H7 (cell line): ENCODE measurements at places on chromosomes 6 and 20.

GRCh38 chr20:4708856-4709255, 12.9 kb upstream of the PRND start:
- DNase-seq, result no peak

DNA sequence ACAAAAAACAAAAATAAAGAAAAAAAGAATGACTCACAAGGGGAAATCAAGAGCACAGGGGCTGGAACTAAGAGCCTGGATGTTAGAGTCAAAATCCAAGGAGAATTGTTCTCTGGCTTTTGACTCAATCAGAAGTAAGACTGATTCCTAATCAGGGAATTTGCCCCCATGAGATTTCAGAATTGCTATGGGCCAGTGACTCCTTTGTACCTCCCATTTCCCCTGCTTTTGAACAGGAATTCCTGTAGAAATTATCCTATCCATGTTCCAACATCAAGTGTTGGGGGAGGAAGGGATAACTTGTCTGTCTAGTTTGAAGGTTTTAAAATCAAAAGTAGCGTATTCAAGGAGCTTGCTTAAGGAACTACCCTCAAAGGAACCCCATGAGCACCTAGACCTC, 396.7 kb downstream of the CDC5L start:
- DNase-seq, result no peak

GRCh38 chr6:40398810-40399477, 188.2 kb downstream of the LRFN2 start:
- DNase-seq, result peak; percentile 73

DNA sequence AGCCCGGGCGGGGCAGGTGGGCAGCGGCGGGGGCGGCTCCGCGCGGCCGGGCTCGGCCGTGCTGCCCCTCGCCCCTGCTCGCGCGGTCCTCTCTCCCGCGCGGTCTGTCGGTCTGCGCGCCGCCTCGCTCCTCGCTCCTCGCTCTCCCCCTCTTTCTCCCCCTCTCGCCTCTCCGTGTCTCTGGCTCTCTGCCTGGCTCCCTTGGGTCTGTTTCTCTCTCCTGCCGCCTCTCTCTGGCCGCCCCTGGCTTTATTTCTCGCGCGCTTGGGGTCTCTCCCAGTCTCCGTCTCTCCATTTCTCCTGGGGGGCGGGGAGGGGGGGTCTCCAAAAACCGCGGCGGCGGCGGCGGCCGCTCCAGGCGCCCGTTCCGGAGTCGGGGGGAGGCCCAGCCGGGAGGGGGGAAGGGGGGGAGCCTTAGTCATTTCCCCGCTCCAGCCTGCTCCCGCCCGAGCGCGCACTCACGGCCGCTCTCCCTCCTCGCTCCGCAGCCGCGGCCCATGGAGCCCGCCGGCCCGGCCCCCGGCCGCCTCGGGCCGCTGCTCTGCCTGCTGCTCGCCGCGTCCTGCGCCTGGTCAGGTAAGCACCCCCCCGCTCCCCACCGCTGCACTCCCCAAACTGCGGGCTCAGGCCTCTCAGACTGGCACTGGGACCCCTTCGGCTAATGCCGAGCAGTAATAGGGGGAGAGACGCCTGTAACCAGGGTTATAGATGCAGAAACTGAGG, at the start of gene SIRPA:
Gene SIRPA, plus strand, starts transcription at position 457 of the 723 bp plus-strand sequence. Its CDS starts 41 bp downstream, at position 498.
- peak; percentile 92 for DNase-seq

- no peak for DNase-seq
These were observed 6.1 kb upstream of the DEF6 start for GRCh38 chr6:35291491-35291890.

- no peak for DNase-seq
These were observed 106.6 kb downstream of the VEGFA start for GRCh38 chr6:43876602-43877001.

GRCh38 chr6:64777941-64778785, 928.9 kb downstream of the EYS start:
- no peak for DNase-seq

DNA sequence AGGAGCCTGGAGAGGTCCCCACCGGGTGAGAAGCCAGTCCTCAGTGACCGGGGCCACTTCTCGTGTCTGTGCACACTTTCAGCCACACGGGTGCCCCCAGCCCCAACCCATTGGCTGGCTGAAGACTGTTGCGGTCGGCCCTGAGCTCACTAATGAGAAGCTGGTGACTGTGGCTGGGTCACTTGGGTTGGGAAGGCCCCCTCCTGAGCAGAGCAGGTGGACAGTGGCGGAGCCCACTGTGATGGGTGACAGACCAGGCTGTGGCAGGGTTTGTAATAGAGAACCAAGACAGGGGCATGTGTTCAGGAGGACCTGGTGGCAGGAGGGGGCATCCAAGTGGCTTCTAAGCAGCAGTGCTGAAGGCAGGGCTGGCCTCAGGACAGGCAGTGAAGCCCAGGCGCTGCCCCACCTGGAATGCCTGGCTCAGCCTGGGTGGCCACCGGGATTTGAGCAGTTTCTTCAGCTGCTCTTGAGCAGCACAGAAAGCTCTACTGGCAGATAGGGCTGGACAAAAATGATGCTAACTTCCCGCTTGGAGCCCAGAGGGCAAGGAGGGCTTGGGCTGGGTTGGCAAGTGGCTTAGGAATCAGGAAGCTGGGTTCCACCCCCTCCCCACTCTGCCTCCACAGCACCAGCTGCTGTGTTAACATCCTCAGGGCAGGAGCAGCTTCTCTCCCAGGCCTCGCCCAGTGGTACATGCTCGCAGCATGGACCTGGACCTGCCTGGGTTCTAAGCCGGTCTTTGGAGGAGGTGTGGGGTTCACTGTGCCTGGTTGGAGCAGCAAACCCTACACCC, 256.4 kb downstream of the CDH4 start:
- no peak for DNase-seq

- DNase-seq, result no peak
These were observed 29.4 kb downstream of the PFDN4 start for GRCh38 chr20:54237116-54237943.

GRCh38 chr6:152151920-152152319, 344.4 kb downstream of the ESR1 start:
- no peak for DNase-seq

DNA sequence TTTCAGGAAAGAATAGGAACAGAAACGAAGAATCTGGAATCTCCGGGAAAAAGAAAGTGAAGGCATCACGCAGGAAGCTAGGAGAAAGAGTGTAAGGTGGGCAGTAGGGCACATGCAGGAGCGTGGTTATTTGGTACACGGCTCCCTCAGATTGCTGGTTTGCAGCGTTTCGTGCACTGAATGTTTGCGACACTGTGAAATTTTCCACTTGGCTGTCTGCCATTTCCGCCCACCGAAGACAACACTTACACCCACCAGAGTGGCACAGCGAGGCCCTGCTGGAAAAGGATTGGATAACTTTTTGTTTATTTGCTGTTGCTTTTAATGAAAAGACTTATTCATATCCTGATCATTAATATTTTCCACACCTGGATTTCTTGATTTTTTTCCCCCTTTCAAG, 248.3 kb downstream of the GMPR start:
- DNase-seq, result no peak

GRCh38 chr6:26532699-26533531, 5.3 kb upstream of the HMGN4 start:
- DNase-seq, result peak; percentile 80

DNA sequence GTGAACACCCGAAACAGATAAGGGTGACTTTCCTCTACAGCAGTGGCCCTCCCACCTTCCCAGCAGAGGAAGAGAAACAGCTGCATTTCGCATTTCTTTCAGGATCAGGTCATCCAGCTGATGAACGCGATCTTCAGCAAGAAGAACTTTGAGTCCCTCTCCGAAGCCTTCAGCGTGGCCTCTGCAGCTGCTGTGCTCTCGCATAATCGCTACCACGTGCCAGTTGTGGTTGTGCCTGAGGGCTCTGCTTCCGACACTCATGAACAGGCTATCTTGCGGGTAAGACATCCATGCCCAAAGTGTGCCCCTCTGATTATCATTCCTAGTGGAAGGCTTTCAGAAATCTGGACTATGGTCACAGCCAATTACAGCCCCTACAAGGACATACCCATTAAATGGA, 27.8 kb upstream of the MROH8 start:
- no peak for DNase-seq

GRCh38 chr6:48377115-48377514, 266.1 kb upstream of the PTCHD4 start:
- no peak for DNase-seq

- peak; percentile 40 for DNase-seq
These were observed 55.6 kb downstream of the AGPAT4 start for GRCh38 chr6:161218222-161218621.

GRCh38 chr6:27892649-27893058, 19.5 kb downstream of the OR2B2 start:
- no peak for DNase-seq

DNA sequence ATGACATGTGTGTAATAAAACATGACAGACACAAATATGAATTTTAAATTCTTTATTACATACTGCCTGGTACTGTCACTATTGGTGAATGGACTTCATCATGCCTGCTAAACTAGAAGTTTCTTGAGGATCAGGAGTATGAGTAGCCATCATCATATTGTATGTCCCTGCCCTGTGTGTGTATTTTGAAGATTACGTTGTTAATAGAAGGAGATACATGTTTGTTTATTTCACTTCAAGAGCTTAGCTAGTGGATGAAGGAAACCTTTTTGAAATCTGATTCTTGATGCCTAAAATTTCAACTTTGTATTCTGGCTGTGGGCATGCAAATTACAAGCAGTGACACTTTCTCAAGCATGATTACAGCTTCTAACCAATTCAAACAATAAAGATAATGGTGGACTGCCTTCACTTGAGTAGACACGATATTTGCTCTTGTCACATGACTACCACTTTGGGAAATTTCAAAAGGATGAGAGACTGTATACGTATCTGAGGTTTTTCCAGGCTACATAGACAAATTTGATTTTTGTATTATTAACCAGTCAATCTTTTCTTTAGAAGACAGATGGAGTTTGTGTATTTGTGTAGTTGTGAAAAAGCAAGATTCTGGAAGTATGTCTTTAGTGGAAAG, 3.5 kb downstream of the TBPL1 start:
- no peak for DNase-seq
